ENCODE measurements at places on chromosomes 12 and 14. TPM values are rescaled to one million over a fixed set of nuclear protein-coding genes. Genes with fewer than 3 reads are reported as not detected.
A peak's percentile ranks its signal among the peaks of the same experiment; 100 is the strongest.

Gene ACRBP
- total RNA-seq = 6.1 TPM

Gene KRT84
- total RNA-seq = not detected

- H3K4me3 ChIP-seq = peak overlapping the region; percentile 100
- no peaks in the 10 kb centered on the region for H3K27me3 ChIP-seq
- peaks cover 28% of the 10 kb centered on the region for H3K4me1 ChIP-seq
- no peak for DNase-seq
These were observed 2.6 kb downstream of the ELK3 start for GRCh38 chr12:96196781-96197180.

DNA sequence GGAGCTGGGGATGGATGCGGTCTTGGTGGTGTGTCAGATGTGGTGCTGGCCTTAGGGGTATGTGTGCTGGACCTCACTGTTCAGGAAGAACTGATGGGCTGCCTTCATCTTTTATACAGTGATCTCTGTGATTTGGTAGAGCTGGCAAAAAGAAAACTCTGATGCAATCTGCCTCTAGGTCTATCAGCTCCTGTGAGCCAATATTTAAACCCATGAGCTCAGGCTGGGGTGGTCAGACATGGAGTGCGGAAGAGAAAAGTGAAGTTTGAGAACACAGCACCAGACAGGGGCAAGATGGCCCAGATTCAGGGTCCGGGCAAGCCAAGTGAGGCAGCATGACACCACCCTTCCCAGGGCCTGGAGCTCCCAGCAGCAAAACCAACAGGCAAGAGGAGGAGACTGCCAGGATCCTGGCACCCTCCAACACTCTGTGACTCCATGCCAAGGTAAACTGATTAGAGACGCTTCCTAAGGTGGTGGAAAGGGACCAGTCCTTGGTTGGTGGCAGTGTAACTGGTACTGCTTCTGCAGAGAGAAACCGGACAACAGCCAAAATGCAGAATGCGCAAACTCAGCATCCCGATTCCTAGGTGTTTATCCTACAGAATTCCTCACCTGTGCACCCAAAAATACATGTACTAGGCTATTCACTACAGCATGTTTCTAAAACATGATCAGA lies 82.3 kb downstream of the CHGA start:
- peaks cover 29% of the 10 kb centered on the region for H3K4me1 ChIP-seq
- H3K27me3 ChIP-seq = no peaks in the 10 kb centered on the region
- no peaks in the 10 kb centered on the region for H3K36me3 ChIP-seq
- no peak overlapping the region for H3K27ac ChIP-seq
- DNase-seq = no peak

- H3K4me1 ChIP-seq = peaks cover 40% of the 10 kb centered on the region
- peak; percentile 65 for DNase-seq
- no peaks in the 10 kb centered on the region for H3K36me3 ChIP-seq
- H3K27me3 ChIP-seq = no peaks in the 10 kb centered on the region
- H3K4me3 ChIP-seq = no peak overlapping the region
- peak overlapping the region; percentile 62 for H3K27ac ChIP-seq
These were observed 119.9 kb upstream of the PCED1B start for GRCh38 chr12:46959502-46959901.

DNA sequence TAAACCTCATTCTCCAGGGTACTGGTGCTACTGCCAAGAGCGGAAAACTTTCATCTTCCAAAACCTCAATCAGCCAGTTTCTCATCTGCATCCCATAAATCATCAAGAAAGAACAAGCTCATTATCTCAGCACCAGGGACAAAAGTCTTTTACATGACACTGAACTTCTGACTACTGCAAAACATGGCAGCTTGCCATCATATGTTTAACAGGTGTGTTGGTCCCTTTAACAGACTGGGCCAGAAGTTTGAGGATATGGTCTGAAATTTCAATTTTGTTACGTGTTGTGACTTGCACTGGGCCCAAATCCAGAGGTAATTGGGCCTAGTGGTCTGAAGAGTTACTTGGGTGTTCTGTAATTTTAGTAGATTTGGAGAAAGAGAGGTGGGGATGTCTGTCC lies 305.4 kb upstream of the SEL1L start:
- no peaks in the 10 kb centered on the region for H3K27me3 ChIP-seq
- H3K4me1 ChIP-seq = no peaks in the 10 kb centered on the region
- H3K36me3 ChIP-seq = no peaks in the 10 kb centered on the region

- H3K4me1 ChIP-seq = peaks cover 79% of the 10 kb centered on the region
- H3K4me3 ChIP-seq = no peak overlapping the region
- no peak for DNase-seq
- H3K27me3 ChIP-seq = no peaks in the 10 kb centered on the region
- H3K27ac ChIP-seq = no peak overlapping the region
These were observed 27.1 kb upstream of the NR2C1 start for GRCh38 chr12:95100264-95101190.

DNA sequence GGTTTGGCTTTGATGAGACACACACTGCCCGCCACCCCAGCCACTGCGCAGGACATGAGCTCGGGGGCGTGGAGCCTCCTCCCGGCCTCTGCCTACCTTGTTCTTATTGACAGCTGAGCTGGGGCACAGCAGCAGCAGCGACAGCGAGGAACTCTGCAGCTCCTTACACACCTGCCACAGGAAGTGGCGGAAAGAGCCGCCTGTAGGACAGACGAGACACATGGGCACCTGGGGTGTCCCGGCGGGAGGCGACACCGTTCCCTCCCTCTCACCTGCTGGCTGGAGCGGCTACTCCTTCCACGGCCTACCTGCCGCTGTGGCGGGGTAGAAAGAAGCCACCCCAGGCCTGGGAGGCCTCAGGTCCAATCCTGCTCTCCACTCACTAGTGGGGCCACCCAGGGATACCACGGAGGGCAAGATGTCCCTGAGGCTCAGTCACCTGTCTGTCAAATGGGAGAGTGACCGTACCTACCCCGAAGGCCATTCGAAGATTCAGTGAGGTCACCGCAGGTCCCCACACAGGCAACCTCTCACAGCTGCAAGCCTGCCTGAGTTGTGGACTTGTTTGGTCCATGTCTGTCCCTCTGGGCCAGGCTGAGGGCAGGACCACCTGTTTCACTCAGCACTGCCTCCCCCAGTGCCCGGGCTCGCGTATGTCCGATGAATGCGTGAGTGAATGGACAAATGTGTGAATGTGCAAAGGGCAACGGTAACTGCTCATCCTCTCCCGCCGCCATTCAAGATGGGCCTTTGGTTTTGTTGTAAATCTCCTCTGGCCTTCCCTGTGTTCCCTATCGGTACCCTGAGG lies 42.6 kb downstream of the TRAFD1 start:
- H3K36me3 ChIP-seq = no peaks in the 10 kb centered on the region
- no peaks in the 10 kb centered on the region for H3K27me3 ChIP-seq
- H3K4me1 ChIP-seq = no peaks in the 10 kb centered on the region
- H3K4me3 ChIP-seq = no peak overlapping the region
- no peak overlapping the region for H3K27ac ChIP-seq
- DNase-seq = no peak

DNA sequence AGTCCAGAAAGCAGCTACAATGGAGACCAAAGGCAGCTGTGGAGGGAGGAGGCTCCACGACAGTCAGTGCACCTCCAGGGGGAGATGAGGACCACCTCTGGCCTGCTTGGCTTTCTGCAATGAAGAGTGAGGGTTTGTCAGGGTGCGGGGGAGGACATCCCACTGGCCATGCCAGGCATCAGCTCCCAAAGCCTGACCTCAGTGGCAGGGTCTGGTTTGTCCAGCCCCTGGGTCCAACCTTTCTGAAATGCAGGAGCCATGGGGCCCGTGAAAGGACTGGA lies 35.2 kb downstream of the SLC6A12 start:
- no peak overlapping the region for H3K27ac ChIP-seq
- peaks cover 8% of the 10 kb centered on the region for H3K27me3 ChIP-seq

- no peak overlapping the region for H3K27ac ChIP-seq
- no peaks in the 10 kb centered on the region for H3K4me1 ChIP-seq
- no peak overlapping the region for H3K4me3 ChIP-seq
These were observed 12.9 kb downstream of the HECTD1 start for GRCh38 chr14:31194661-31195060.

DNA sequence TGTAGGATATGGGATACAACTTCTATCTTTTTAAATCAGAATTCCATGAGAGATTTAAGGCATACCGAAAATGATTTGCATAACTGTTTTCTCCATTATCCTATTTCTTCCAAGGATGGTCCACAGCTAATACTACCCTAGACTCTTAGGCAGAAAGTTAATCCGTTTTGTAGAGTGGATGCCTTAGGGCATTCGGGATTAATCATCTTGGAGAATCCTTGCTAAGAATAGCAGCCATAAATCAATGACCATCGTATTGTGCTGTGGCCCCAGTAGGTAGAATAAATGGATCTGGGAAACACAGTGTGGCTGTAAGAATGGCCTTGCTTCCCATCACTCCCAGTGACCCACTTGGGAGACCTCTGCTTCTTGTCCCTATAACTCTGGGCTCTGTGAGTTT lies 99.6 kb downstream of the SSPN start:
- no peak overlapping the region for H3K4me3 ChIP-seq
- DNase-seq = no peak
- peaks cover 28% of the 10 kb centered on the region for H3K4me1 ChIP-seq
- H3K36me3 ChIP-seq = no peaks in the 10 kb centered on the region
- no peak overlapping the region for H3K27ac ChIP-seq

GRCh38 chr14:85453401-85454225 lies 76.3 kb upstream of the FLRT2 start:
- H3K4me1 ChIP-seq = no peaks in the 10 kb centered on the region
- H3K27me3 ChIP-seq = no peaks in the 10 kb centered on the region
- no peak for DNase-seq
- H3K4me3 ChIP-seq = no peak overlapping the region

- no peaks in the 10 kb centered on the region for H3K27me3 ChIP-seq
- H3K27ac ChIP-seq = no peak overlapping the region
- H3K36me3 ChIP-seq = no peaks in the 10 kb centered on the region
- H3K4me3 ChIP-seq = no peak overlapping the region
These were observed 317.5 kb upstream of the OR4E1 start for GRCh38 chr14:21991130-21991529.

DNA sequence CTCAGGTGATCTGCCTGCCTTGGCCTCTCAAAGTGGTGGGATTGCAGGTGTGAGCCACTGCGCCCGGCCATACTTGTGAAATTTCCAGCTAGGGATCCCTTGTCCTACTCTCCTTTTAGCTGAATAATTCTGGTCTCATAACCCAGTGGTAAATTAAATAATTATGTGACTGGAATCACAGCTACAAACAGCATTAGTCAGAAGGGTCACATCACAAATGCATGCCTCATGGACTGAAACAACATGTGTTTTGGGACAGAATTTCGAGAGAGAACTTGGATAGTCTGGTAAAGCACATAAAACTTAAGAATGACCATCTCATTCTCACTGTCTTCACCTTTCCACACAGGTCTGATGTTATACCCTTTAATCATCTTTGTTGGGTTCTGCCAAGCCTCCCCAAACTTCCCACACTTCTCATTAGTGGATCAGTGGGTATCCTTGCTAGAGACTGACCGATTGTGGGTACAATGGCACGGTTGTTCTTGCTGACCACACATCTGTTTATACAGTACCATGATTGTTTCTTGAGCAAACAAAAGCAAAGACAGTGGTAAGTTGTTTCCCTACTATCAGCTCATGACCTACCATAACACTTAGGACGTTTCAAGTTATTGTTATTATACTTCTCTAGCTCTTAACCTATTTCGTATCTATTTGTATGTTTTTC lies 5.1 kb downstream of the GPRC5D start:
- DNase-seq = no peak
- H3K27ac ChIP-seq = no peak overlapping the region
- H3K4me1 ChIP-seq = no peaks in the 10 kb centered on the region
- H3K36me3 ChIP-seq = no peaks in the 10 kb centered on the region
